Heart right ventricle (tissue), 16 donors: ENCODE measurements at places on chromosomes 7 and 10.

- no peaks in the 10 kb centered on the region for H3K27me3 ChIP-seq
- no peak overlapping the region for H3K27ac ChIP-seq
- no peak for DNase-seq
- no peak overlapping the region for H3K4me3 ChIP-seq
These were observed 94.5 kb downstream of the RGS10 start for GRCh38 chr10:119447823-119448546.

GRCh38 chr7:124618871-124619270 is 146.7 kb downstream of the GPR37 start:
- H3K4me1 ChIP-seq = no peaks in the 10 kb centered on the region
- no peak for DNase-seq
- no peaks in the 10 kb centered on the region for H3K27me3 ChIP-seq
- no peak overlapping the region for H3K4me3 ChIP-seq
- H3K36me3 ChIP-seq = no peaks in the 10 kb centered on the region

DNA sequence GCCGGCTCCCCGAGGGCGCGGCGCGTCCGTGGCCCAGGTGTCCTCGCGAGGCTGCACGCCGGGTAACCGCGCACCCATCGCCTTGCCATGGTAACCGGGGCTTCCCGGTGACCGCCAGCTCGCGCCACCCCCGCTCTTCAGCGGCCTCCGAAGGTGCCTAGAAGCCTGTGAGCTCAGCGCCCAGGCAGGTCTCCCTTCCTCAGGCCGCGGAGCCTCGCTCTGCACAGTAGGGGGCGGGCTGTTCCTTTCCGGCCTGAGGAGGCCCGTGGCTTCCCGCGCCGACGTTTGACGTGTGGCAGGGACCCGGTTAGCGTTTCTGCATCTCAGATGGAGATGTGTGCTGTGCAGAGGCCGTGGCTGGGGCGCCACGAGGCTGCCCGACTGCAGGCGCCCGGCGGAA is 117.1 kb downstream of the DYNC2I1 start:
- H3K27ac ChIP-seq = no peak overlapping the region
- H3K36me3 ChIP-seq = no peaks in the 10 kb centered on the region
- no peaks in the 10 kb centered on the region for H3K27me3 ChIP-seq
- no peak for DNase-seq
- H3K4me3 ChIP-seq = no peak overlapping the region

GRCh38 chr7:50448823-50449222 is 1.3 kb downstream of the FIGNL1 start:
- peaks cover 7% of the 10 kb centered on the region for H3K36me3 ChIP-seq
- DNase-seq = no peak
- H3K4me1 ChIP-seq = peaks cover 14% of the 10 kb centered on the region

DNA sequence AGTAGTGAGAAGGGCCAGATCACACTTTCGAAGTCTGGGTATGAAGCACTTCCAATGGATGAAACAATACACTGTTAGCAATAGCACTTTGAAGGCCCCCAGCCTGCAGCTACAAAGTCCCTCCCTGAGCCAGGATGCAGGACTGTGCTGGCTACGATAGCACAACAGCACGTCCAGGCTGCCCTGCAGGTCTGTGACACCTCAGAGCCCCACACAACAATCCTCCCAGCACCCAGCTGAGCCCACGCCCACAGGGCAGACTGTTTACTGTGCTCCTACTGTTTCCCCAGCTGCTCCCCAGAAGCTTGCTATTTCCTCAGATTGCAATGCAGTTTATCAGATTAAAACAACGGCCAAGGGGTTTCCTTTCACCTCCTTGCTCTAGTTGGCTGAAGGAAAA is 71.4 kb downstream of the HTR5A start:
- DNase-seq = no peak
- H3K4me3 ChIP-seq = no peak overlapping the region
- H3K4me1 ChIP-seq = no peaks in the 10 kb centered on the region
- H3K36me3 ChIP-seq = no peaks in the 10 kb centered on the region
- H3K27ac ChIP-seq = no peak overlapping the region

DNA sequence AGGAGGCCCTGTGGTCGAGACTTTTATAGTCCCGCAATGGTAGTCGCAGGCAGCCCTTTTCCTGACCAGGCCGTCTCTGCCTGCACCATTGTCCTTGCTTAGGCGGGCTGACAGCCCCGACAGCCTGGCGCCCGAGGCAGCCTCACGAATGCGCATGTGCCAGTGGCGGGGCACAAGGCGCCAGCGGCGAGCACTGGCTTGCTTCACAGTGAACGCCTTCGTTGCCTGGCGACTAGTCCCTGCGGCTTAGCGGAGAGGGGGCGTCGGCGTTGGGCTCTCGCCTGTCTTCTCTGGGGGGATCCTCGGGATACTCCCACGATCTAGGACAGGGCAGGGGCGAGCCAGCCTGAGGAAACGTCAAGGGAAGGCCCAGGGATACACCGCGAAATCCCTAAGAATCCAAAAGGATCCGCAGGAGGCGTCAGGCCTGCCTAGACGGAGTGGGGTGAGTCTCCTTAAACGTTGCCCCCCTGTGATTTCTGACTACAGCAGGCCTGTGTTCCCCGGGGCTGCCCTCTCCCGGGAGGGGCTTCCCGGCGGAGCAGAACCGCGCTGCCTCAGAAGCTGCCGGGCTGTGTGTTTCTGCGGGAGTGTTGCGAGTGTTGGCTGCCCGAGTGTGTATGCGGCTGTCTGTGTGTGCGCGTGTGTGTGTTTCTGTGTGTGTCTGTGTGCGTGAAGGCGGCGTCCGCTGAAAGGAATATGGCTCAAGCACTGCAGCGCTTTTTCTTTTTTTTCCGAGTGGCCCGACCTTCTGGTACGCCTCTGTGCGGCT is 20.5 kb upstream of the ZNF273 start:
- no peaks in the 10 kb centered on the region for H3K27me3 ChIP-seq
- H3K4me3 ChIP-seq = peak overlapping the region; percentile 49
- peak overlapping the region; percentile 13 for H3K27ac ChIP-seq
- DNase-seq = peak; percentile 72
- no peaks in the 10 kb centered on the region for H3K36me3 ChIP-seq
- peaks cover 8% of the 10 kb centered on the region for H3K4me1 ChIP-seq

DNA sequence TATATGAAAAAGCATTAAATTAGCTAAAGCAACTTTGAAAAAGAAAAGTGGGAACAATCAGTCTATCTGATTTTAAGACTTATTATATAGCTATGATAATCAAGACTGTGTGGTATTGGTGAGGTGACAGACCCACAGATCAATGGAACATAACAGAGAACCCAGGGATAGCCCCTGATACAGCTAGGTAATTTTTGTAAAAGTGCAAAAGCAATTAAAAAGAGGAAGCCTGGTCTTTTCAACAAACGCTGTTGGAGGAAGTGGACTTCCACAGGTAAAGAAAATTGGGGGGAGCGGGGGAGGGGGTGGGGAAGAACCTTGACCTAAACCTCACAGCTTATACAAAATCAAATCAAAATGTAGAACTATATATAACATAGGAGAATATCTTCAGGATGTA is 45.4 kb downstream of the GNA12 start:
- H3K4me1 ChIP-seq = peaks cover 55% of the 10 kb centered on the region
- H3K27ac ChIP-seq = no peak overlapping the region
- peaks cover 15% of the 10 kb centered on the region for H3K36me3 ChIP-seq
- no peak overlapping the region for H3K4me3 ChIP-seq
- DNase-seq = no peak

DNA sequence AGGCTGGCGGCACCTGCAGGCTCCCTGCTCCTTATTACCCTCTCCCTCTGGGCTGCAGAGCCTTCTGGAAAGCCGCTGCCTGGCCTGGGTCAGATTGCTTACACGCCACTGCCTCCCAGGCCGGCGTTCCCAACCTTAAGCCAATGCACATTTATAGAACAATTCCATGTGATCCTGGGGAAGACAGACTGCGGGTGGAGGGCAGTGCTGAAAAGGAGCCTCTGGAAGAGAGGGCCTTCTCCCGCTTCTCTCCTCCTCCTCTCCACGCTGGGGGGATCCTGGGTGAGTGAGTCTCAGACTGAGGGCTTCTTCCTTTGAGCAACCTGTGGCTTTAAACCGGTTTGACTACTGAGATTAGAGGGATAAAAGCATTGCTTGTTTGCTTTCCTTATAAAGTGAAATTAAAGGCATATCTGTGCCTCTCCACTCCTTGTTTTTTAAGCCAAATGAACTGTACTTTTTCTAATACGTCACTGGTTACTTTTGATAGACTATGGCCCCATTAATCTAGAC is 5.5 kb downstream of the TACC2 start:
- H3K4me3 ChIP-seq = peak overlapping the region; percentile 26
- no peaks in the 10 kb centered on the region for H3K27me3 ChIP-seq
- DNase-seq = peak; percentile 54
- peaks cover 6% of the 10 kb centered on the region for H3K4me1 ChIP-seq

GRCh38 chr7:25846722-25847121 is 305.3 kb upstream of the NFE2L3 start:
- peaks cover 7% of the 10 kb centered on the region for H3K27me3 ChIP-seq
- no peak overlapping the region for H3K4me3 ChIP-seq
- no peaks in the 10 kb centered on the region for H3K36me3 ChIP-seq
- DNase-seq = peak; percentile 80
- peaks cover 71% of the 10 kb centered on the region for H3K4me1 ChIP-seq
